ENCODE measurements at places on chromosomes 7 and 10.

DNA sequence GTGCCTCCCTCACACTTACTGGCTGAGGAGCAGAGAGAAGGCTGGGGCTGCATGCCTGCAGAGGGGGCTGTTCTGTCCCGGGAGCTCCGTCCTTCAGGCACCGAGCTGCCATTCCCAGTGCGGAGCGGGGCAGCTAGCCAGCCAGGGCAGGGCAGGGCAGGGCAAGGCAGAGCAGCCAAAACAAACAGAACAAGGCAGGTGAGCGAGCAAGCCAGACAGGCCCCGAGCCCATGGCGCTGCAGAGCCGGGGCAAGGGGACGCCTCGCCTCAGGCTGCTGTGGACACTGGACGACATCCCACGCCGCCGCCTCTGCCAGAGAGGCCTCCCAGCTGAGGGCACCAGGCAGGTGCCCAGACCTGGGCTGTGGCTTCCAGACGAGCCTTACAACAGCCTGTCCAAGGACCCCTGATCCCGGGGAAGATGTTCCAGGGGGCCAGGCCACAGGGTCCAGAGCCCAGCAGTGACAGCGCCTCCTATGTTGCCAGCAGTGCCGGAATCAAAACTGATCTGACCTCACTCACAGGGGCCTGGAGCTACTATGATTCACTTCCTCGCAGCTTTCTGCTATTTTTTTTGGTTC lies 8.2 kb upstream of the NDST2 start:
- DNase-seq: no peak

GRCh38 chr7:64628721-64629120 lies 37.2 kb upstream of the ZNF107 start:
- DNase-seq: no peak

DNA sequence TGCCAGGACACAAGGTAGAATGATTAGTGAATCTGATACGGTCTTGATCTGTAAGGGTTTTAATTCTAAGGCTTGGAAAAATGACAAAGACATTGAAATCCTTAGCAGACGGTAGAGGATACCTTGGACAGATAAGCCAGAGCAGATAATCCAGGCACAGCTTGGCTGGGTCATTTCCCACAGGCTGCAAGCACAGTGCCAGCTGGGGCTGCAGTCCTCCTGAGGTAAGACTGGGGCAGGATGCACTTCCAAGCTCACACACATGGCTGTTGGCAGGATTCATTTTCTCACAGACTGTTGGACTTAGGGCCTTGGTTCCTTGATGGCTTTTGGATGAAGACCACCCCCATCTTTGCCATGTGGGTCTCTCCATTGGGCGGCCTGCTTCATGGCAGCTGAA lies 63.2 kb upstream of the BMPER start:
- DNase-seq: no peak

GRCh38 chr7:26127411-26127810 lies 24.6 kb upstream of the NFE2L3 start:
- DNase-seq: no peak

GRCh38 chr10:90777621-90778020 lies 80.2 kb downstream of the HTR7 start:
- no peak for DNase-seq
